NCI-H2081 treated with DMSO at 0.1 percent for 48 hours (cell line): ENCODE measurements at places on chromosomes 3 and 15.

DNA sequence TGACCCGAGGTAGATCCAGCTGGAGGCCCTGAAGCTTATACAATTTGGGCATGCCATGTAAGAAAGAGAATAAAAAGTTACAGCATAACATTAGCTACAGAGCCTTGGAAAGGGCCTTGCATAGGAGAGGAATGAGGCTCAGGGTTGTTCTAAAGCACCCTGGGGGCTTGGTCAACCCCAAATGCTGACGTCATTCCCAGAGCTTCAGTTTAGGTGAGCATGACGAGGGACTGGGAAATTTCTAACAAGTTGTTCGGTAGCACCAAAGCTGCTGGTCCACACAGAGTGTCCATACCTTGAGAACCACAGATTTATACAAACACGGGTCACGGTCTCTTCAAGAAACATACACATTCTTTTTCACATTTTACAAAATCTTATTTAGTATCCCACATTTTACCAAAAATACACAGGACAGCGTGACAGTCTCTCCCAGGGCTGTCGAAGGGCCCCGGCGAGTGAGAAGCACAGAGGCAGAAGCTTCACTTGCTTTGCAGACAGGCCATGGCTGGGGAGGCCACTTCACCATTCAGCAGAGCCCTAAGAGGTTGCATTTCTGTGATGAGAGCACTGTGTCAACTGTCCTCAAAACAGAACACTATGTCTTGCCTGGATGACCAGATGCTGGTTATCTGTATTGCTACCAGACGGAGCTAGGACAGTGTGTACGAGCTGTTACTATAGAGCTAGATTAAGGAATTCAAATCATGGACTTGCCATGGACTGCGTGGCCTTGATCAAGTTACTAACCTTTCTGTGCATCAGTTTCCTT, 68.2 kb upstream of the ARRDC4 start:
- DNase-seq = no peak

GRCh38 chr3:174425422-174425821, 433.7 kb upstream of the NAALADL2 start:
- DNase-seq = no peak

DNA sequence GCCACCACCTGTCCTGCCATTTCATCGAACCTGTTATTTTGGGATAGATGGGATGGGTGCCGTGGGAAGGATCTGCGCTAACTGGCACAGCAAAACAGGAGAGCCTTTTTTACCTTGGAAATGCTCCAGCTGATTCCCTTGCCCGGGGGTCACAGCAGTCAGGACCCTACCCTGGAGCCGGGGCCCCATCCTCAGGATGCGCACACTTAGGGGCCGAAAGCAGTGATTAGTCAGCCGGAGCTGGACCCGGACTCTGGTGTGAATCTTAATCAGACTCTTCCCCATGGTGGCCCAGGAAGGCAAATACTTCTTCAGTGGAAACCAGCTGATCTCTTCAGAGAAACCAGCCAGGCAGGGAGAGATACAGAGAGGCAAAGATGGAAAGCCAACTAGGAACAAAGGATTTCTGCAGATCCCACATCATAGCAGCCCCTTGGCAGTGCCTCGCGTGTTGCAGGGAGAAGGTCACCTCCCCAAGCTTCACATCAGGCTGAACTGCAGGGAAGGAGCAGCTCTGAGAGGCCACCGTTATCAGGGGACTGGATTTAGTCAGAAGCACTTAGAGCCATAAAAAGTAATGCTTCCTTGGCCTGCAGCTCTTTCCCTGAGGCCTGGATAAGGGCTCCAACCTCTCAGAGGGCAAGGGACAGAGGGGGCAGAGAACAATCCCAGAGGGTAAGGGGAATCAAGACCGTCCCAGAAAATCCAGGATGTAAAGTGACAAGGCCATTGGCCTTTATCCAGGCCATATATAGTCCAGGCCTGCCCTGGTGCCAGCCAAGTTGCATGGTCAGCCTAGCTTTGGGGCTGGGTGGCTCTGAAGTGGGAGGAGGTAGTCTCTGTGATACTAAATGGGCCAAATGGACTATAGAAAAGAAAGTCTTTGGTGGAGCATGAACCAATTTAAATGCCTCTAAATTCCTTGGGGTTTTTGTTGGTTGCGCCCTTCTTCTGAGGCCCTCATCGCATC, 52.9 kb downstream of the WDR76 start:
- no peak for DNase-seq

DNA sequence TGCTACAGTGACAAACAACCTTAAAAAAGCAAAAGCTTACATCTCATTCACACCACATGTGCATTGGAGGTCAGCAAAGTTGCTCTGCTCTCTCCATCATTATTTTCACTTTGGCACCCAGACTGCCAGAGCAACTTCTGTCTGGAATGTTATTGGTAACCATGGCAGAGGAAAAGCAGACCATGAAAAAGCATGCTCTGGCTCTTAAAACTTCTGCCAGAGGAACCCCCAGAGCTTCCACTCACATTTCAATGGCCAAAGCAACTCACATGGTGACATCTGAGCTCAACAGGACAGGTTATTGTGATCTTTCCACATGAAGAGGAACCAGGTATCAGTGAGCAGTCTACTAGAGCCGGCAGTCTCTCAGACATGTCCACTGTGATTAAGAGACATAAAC, 21.9 kb upstream of the FRMD5 start:
- no peak for DNase-seq

DNA sequence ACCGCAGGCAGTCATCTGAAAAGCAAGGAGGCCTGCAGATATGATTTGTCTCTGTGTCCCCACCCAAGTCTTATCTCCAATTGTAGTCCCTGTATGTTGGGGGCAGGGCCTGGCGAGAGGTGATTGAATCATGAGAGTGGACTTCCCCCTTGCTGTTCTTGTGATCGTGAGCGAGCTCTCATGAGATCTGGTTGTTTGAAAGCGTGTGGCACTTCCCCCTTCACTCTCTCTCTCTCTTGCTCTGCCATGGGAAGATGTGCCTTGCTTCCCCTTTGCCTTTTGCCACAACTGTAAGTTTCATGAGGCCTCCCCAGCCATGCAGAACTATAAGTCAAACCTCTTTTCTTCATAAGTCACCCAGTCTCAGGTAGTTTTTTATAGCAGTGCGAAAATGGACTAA, 83.3 kb downstream of the TMCO5A start:
- no peak for DNase-seq

DNA sequence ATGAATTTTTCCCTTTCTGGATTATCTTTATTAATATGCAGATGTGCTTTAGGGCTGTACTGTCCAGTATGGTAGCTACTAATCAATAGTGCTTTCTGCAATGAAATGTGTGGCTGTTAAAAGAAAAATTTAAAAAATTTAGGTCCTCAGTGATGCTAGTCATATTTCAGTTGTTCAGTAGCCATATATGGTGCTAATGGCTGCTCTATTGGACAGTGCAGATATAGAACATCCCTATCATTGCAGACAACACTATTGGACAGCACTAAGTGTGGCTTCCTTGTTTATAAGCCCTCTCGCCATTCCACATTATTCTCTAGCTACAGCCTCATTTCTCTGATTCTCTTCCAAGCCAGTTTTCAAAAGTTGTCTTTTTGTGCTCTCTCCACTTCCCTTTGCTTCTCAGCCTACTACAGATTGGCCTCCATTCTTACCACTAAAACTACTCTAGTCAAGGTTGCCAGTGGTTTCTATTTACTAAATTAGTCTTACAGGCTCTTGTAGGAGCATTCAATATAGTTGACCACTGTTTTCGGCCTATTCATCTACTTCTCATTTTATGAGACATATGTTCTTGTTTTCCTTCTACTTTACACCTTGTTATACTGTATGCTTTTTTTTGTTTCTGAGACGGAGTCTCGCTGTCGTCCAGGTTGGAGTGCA, 9.5 kb downstream of the MAPK6 start:
- DNase-seq = no peak

- no peak for DNase-seq
These were observed 229.7 kb upstream of the ICE2 start for GRCh38 chr15:60708684-60709083.

DNA sequence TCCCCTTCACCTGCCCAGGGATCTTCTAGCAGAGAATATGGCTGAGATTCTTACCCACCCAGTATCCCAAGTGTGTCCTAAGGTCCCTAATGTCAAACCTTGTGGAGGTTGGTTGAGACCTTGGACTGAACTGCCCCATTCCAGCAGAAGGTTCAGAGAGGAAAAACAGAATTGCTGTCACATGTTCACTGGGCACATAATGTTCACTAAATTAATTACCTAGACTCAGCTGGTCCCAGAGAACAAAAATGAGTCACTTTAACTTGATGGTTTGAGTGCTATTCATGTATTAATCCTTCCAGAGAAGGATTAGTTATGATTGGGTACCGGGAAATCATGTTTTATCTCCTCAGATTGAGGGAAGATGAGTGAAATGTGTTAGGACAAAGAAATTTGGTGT, 171.3 kb upstream of the GADL1 start:
- no peak for DNase-seq

DNA sequence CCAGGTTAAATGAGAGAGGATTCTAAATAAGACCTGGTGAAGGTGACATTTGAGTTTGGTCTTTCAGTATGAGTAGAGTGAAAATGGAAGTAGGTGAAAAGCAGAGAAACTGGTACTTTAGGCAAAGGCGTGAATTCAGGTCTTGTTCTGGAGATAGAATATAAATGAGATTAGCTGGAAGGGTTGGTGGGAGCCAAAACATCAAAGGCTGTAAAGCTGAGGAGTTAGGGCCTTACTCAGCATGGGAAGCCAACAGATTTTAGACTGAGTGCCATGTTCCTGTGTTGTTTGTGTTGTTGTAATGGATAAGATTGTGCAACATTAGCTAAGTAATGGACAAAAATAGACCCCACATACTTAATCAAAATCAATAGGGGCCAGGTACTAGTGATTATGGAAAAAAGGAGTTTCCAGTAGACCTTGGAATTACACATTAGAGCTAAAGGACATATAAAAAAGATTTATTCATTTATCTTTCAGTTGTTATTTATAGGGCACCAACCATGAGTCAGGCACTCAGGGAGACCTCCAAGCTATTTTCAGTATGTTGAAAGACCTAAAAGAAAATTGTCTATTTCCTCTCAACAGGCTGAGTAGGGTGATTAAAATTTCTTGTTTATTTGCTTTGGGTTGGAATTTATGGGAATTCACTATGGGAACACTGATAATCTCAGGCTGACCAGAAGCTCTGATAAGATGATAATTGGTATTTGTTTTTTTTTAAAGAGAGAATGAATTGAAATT, 20.8 kb downstream of the ARL14 start:
- DNase-seq = no peak

- DNase-seq = no peak
These were observed 11.1 kb downstream of the MAP6D1 start for GRCh38 chr3:183814240-183814639.
